HS-27A (cell line): ENCODE measurements at places on chromosomes 4 and X.

- DNase-seq = no peak
Observed at GRCh38 chr4:80215449-80216052, 18.2 kb downstream of the PRDM8 start.

- no peak for DNase-seq
Observed at GRCh38 chr4:160110891-160111290, 1008.0 kb downstream of the RAPGEF2 start.

GRCh38 chrX:154650221-154650510 lies 3.2 kb downstream of the CTAG2 start:
- DNase-seq = no peak

GRCh38 chrX:136138939-136139338 lies 8.4 kb upstream of the FHL1 start:
- no peak for DNase-seq

DNA sequence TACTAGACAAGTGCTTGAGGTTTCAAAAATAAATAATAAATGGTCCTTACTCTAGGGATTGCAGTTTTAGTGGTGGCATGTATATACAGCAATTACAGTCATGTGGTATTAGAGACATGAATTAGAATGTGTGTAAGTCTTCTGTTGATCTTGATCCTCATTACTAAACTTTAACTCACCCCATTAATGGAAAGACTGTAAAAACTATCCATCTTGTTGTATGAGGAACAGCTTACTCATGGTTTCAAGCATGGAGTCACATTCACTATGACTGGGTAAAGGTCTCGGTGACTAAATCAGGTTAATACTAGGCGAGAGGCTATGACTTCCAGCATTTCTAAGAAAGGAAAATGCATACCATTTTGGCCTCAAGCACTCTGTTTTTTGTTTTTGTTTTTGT lies 107.0 kb upstream of the HPGD start:
- no peak for DNase-seq

DNA sequence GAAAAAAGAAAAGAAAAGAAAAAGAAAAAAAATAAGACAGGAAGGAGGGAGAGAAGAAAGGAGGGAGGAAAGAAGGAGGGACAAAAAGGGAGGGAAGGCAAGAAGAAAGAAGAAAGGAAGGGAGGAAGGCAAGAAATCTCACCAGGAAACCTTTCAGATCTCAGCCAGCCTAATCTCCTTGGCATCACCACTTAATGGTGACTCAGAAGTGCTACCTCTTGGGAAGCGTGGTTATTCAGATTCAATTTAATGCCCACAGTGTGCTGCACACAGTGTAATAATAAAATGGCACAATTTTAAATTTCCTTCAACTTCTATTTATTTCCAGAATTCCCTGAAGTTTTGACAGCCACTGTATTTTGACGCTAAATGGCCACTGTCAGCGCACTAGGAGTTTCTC lies 50.3 kb downstream of the DKK2 start:
- DNase-seq = no peak

- DNase-seq = no peak
Observed at GRCh38 chrX:36581030-36581429, 427.1 kb upstream of the FAM47C start.

DNA sequence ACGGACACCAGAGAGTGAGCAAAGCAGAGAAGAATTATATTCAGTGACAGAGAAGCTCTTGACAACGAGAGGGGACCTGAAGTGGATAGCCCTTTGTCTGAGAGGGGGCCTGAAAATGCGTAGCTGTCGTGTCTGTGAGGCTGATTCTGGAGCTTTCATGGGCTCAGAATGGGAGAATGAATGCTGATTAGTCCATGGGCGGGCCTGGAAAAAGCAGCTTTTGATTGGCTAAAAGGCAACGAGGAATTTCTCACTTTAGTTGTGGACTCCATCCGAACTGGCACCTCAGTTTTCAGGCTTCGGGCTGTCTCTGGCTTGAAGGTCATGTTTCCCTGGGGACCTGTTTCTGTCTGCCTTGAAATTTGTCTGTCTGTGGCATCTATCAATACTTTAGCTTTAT lies 487.1 kb downstream of the TECRL start:
- no peak for DNase-seq

DNA sequence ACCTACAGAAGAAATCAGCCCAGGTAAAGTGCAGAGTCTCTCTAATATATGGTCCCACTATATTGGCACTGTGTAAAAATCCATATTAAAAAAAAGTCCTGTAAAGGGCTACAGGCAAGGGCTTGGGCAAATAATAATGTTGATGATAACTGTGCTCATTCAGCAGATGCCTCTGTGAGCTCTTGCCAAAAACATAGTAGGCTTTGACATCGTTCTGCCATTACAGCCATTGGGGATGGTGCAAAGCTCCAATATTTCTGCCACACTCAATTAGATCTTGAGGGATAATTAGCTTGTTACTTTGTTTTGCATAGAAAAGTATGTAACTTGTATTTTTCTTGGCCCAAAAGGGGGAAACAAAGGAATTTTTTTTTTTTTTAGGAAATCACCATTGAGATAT lies 645.5 kb upstream of the FAM241A start:
- no peak for DNase-seq

DNA sequence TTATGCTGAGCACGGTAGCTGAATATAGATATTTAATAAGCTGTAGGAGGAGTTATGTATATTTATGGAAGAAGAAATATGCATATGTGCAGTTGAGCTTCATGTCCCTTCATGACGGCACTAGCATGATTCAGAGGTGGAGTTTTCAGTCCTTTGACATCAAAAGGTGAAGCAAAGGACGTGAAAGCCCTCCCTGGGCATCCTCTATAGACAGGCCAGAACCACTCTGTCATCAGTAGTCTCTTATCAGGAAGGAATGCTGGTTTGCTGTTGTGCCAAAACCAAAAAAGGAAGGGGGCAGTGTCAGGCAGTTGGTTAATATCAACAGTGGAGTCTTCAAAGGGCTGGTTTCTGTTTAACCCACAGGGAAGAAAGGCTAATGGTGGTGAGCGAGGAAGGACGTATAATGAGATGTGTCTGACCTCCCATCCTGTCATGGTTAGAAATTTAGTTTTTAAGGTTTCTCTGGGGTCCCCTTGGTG lies 23.5 kb upstream of the IL2 start:
- DNase-seq = peak; percentile 11

- no peak for DNase-seq
Observed at GRCh38 chrX:41457613-41458192, 10.6 kb downstream of the NYX start.

- DNase-seq = no peak
Observed at GRCh38 chr4:7414046-7414445, 20.7 kb downstream of the PSAPL1 start.

GRCh38 chrX:155001873-155002272 lies 20.6 kb downstream of the F8 start:
- no peak for DNase-seq

DNA sequence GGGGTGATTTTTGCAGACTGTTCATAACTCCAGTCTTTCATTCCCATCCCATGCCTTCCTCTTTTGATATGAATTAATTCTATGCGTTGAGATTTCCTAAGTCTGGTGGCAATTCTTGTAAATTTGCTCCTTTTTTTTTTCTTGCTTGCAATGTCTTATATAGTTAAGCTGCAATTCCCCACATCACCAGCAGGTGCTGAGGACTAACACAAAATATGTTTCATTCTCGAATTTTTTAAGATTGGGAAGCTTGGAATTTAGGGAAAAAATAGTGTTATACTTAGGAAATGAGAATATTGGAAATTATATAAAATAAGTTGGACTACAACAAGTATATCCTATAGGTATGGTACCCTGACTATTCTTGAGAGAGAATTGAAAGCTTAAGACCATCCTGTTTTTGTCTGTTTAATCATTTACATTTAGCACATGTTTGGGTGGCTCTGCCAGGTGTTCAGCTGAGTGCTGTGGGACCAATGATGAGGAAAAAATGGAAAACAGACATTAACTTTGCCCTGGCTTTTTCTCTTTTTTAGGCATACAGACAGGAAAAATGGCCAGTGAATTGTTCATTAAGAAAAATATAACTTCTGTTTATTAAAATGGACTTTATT lies 30.2 kb downstream of the AFF2 start:
- no peak for DNase-seq

DNA sequence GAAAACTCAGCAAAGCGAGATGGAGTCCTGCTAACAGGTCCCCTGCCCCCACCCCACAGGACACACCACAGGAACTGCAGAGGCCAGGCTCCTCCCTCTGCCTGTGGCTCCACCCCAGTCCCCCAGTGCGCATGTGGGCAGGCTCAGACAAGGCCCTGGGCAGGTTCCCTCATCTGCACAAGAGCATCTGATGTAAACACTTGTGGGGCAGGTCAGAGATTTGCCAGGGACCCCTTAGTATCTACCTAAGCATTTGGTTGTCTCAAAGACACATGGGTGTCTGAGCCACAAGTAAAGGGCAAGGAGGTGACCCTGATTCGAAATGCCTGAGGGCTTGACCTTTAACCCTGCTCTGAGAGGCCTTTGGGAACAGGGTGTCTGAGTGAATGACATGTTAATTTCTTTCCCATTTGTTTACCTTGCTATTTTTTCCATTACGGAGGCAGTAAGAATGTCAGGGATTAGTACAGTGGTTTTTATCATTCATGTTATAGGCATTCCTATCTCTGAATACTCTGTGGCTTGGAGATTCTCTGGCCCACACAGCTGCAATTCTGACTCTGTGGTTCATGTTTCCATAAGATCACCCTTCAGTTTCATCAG lies 85.3 kb downstream of the ZNF518B start:
- DNase-seq = peak; percentile 34

- peak; percentile 29 for DNase-seq
Observed at GRCh38 chr4:91035276-91035675, 908.1 kb downstream of the CCSER1 start.

DNA sequence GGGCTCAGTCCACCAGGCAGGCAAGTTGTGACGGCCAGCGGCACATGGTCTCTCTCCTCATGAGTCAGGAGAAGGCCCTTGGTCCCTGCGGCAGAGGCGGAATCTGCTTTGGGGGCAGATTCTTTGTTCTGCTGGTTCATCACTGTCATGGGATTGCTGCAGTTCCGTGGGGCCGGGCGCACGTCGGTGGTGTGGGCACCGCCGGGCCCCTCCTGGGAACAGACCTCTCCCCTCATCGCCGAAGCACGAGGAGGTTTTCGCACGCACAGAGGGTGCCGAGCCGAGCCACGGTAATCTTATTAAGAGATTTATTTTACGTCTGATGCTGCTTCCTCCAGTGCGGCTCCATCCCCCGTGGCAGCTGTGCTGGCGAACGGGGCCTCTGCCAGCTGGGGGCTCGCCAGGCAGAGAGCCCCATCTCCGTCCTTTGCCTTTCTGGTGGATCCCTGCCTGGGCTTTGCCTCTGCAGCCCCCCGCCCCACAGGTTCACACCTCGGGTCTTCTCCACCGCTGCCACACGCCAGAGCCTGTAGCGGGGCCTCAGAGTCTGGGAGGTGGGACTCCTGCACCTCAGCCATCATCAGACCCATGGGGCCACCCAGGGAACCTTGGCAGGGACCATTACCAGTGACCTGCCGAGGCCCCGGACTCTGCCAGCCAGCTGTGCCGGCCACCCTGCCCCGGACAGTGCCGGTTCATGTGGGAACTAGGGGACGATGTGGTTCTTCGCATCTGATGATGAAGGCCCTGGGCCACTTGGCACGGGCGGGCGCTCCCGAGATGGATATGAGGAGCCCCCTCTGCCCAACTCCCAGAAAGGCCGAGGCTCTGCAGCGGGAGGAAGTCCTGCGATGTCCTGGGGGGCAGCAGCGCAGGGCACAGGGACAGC lies 86.7 kb upstream of the NKX1-1 start:
- no peak for DNase-seq

DNA sequence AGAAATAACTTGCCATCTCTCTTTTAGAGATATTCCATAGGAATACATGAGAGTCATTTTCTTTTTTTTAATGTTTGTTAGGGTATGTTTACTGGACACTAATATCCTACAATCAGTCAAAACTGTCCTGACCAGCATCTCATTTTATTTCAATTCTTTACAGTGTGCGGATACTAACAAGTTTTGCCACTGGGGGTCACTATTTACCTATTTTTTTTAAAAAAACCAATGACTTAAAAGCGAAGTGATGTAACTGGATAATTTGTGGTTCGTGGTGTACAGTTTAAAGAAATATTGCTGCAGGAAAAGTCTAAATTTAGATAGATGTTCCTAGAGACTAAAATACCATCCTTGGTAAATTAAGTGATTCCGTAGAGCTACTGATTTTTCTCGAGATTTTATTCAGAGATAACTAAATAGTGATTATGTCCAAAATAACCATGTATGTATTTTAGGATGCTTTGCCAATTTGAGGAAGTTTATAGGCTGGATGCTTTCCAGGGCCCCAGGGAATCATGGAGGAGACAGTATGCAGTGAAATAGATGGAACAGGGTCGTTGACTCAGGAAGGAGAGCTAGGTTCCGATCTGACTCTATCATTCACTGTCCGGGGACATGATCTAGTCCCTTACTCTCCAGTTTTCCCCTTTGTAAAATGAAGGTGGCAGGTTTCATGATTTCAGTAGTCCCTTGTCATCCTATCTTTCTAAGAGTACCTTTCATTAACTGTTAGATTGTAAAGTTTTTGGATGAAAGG lies 34.0 kb upstream of the GNPDA2 start:
- peak; percentile 12 for DNase-seq

- DNase-seq = no peak
Observed at GRCh38 chrX:146424422-146424821, 385.1 kb upstream of the CXorf51B start.

DNA sequence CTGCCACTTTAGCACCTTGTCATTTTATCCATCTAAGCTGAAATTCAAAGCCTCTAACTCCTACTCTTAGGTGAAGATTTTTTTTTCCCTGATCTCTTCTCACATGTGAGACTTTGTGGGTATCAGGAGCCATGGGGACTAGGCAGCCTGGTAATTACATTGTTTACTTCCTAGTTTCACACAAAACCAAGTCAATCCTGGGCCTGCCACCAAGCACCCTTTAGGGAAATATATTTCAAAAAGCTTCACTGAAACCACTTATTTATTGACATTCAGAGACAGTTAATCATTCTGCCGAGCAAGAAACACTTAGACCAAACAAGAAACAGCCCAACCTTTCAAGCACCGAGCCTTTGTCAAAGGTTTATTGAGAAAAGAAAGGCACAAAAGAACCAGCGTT lies 200.0 kb downstream of the RELL1 start:
- DNase-seq = no peak

DNA sequence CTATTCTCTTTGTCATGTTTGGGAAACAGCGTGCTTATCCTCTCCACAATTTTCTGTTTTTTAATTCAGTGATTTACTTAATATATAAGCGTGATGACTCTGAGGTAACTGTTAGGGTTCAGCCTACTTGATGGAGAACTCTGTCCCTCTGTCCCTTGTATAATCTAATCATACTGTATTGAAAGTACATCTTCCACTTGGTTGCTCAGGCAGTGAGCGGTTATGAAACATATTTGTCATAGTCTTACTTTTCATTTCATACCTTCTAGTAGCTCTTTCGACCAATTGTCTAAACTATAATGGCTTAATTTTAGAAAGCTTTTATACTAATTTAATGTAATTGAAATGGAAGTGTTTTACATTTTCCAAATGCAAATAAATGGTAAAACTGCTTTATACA lies 469.0 kb downstream of the TLL1 start:
- DNase-seq = no peak

GRCh38 chr4:186666252-186666651 lies 57.4 kb downstream of the FAT1 start:
- no peak for DNase-seq
